Calu3 (cell line): ENCODE measurements at places on chromosomes 7 and 10.
A peak's percentile ranks its signal among the peaks of the same experiment; 100 is the strongest.

DNA sequence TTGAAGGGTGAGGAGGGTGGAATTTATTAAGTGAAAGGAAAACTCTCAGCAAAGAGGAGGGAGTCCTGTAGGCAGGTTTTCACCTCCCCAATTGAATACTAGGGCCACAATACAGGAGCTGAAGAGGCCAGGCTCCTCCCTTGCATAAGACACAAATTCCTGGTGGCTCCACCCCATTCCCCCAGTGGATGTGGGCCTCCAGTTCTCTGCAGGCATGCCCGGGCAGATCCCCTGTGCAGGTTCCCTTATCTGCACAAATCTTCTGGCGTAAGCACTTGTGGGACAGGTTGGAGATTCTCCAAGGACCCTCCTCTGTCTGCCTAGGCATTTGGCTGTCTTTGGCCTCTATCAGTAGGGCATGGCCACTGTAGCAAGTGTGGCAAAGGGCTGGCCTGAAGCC is 847.1 kb upstream of the MBL2 start:
- H3K27me3 ChIP-seq = no peaks in the 10 kb centered on the region
- H3K36me3 ChIP-seq = no peaks in the 10 kb centered on the region
- H3K4me1 ChIP-seq = no peaks in the 10 kb centered on the region
- no peak for DNase-seq
- H3K4me3 ChIP-seq = no peak overlapping the region

DNA sequence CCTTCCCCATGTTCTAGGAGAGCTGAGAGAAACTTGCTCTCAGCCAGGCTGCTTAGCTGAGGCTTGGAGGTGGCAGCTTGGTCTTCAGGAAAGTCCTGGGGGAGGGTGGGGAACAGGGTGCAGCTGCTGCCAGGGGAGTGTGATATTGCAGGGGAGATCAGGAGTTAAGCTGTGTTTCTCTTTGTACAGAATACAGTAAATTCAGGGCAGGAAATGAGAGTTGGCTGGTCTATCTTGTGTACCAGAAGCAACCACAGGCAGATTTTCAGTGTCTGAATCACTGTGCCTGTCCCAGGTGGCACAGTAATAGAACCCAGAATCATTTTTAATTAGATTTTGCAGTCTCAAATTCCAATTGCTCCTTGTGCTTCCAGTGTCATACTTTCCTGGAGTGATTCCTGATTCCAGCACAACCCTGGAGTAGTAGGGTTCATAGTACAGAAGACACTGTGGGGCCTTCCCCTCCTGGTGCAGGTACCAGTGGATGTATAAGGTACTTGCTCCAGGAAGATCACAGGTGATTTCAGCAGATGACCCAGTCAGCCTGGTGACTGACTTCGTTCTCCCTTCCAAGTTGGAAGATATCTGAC is 94.0 kb upstream of the TARP start:
- no peaks in the 10 kb centered on the region for H3K27me3 ChIP-seq
- no peaks in the 10 kb centered on the region for H3K4me1 ChIP-seq
- H3K4me3 ChIP-seq = no peak overlapping the region
- DNase-seq = no peak

GRCh38 chr7:142091961-142092360 is 19.6 kb upstream of the MGAM2 start:
- no peak for DNase-seq
- no peaks in the 10 kb centered on the region for H3K27me3 ChIP-seq
- no peak overlapping the region for H3K27ac ChIP-seq
- H3K4me1 ChIP-seq = peaks cover 15% of the 10 kb centered on the region

DNA sequence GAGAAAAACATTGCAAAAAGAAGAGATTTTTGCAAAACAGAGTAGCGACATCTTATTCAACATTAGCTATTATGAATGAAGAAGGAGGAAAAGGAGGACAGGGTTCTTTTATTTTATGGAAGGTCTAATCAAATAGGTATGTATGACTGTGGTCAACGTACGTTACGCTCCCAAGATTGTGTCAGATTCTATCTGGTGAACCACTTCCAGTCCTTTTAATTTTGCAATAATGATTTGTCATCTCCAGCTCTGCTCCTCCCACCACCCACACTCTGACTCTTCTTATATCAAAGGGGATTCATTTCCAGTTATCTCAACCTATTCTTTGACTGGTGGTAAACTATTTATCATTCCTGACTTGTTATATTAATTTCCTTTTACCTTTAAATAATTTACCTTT is 259.9 kb downstream of the CACNA2D1 start:
- no peak overlapping the region for H3K27ac ChIP-seq
- H3K27me3 ChIP-seq = no peaks in the 10 kb centered on the region
- no peak overlapping the region for H3K4me3 ChIP-seq
- no peaks in the 10 kb centered on the region for H3K4me1 ChIP-seq
- no peak for DNase-seq

- DNase-seq = no peak
- peaks cover 5% of the 10 kb centered on the region for H3K36me3 ChIP-seq
- H3K27ac ChIP-seq = no peak overlapping the region
- peaks cover 8% of the 10 kb centered on the region for H3K4me1 ChIP-seq
- H3K27me3 ChIP-seq = peaks cover 50% of the 10 kb centered on the region
Observed at GRCh38 chr10:70629338-70629737, 26.8 kb upstream of the PRF1 start.

DNA sequence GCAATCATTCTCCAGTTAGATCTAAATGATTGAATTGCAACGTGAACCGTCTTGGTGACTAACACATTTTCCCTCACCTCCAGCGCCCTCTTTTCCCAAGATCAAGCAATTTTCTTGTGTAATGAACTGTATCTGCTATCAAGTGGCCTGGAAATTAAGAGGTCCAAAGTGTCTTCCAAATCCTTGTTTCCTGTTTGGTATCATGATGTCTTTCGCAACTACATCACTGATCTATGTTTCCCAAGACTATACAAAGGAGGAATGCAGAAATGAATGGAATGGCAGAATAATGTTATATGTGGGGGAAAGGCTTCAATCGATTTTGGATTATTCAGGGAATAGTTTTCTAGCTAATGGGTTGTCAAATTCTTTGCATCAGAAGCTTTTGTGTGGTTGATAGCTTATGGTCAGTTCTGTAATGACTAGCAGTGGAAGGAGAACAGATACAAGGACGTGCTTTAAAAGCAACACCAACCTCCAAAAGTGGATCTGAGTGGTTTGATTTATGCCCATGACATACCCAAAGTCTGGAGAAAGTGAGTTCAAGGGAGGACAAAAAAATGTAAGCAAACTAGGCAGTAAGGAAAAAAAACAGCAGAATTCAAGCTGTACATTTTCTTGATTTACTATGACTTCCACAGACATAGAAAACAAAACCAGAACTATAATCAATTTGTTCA is 14.6 kb upstream of the ZEB1 start:
- H3K27ac ChIP-seq = no peak overlapping the region
- no peaks in the 10 kb centered on the region for H3K27me3 ChIP-seq
- H3K4me3 ChIP-seq = no peak overlapping the region
- no peak for DNase-seq
- H3K4me1 ChIP-seq = no peaks in the 10 kb centered on the region

GRCh38 chr10:98636921-98637329 is 190.2 kb upstream of the HPS1 start:
- H3K4me3 ChIP-seq = no peak overlapping the region
- no peaks in the 10 kb centered on the region for H3K36me3 ChIP-seq
- no peaks in the 10 kb centered on the region for H3K4me1 ChIP-seq
- no peak overlapping the region for H3K27ac ChIP-seq
- no peak for DNase-seq
- H3K27me3 ChIP-seq = no peaks in the 10 kb centered on the region

GRCh38 chr10:111996103-111996502 is 187.5 kb downstream of the GPAM start:
- H3K4me1 ChIP-seq = no peaks in the 10 kb centered on the region
- DNase-seq = no peak
- H3K27ac ChIP-seq = no peak overlapping the region
- no peaks in the 10 kb centered on the region for H3K36me3 ChIP-seq

- H3K36me3 ChIP-seq = no peaks in the 10 kb centered on the region
- no peak overlapping the region for H3K27ac ChIP-seq
- H3K27me3 ChIP-seq = no peaks in the 10 kb centered on the region
- DNase-seq = no peak
- no peak overlapping the region for H3K4me3 ChIP-seq
Observed at GRCh38 chr7:89760690-89761089, 393.6 kb upstream of the STEAP1 start.

DNA sequence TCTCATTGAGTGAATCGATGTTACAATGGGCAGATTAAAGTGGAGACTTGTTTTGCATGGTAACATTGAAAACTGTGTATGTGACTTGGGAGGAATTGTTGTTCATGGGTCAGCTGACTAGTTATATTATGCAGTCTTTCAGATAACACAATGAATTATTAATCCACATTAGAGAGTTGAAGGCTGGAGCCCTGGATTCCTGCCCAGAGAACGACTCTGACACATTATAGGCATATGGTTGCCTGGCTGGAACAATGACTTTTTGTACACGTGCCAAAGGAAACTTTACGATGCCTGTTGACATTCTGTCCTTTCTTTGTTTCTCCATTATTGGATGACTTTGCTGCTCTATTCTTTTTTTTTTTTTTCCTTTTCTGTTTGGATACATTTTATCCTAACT is 52.3 kb upstream of the TMEM229A start:
- H3K36me3 ChIP-seq = peaks cover 8% of the 10 kb centered on the region
- no peak overlapping the region for H3K4me3 ChIP-seq
- peak; percentile 76 for DNase-seq
- peaks cover 40% of the 10 kb centered on the region for H3K4me1 ChIP-seq

GRCh38 chr7:71780282-71780681 is 631.9 kb downstream of the CALN1 start:
- H3K27me3 ChIP-seq = no peaks in the 10 kb centered on the region
- H3K36me3 ChIP-seq = no peaks in the 10 kb centered on the region
- DNase-seq = no peak
- no peaks in the 10 kb centered on the region for H3K4me1 ChIP-seq

- H3K27ac ChIP-seq = no peak overlapping the region
- no peak for DNase-seq
- no peaks in the 10 kb centered on the region for H3K4me1 ChIP-seq
- no peaks in the 10 kb centered on the region for H3K36me3 ChIP-seq
Observed at GRCh38 chr10:4100380-4100779, 315.4 kb upstream of the KLF6 start.

DNA sequence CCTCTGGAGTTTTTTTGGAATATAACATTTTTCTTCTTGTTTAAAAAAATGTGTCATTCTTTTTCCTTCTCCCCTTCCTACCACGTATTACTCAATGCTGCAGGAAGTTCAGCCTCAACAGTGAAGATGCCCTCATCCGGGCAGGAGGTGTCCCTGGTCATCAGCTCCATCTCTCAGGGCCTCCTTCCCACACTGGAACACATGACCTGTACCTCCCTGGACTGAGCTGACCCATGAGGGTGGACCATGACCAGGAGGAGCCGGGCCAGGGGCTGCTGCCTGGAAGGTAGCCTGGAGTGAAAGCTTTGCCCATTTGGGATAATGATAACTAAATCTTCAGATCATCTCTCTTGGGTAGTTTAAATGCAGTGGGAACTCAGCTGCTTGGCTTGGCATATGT is 316.5 kb upstream of the ZMIZ1 start:
- DNase-seq = no peak
- H3K27ac ChIP-seq = no peak overlapping the region
- peaks cover 22% of the 10 kb centered on the region for H3K4me1 ChIP-seq
- H3K36me3 ChIP-seq = peaks cover 5% of the 10 kb centered on the region
- no peak overlapping the region for H3K4me3 ChIP-seq

DNA sequence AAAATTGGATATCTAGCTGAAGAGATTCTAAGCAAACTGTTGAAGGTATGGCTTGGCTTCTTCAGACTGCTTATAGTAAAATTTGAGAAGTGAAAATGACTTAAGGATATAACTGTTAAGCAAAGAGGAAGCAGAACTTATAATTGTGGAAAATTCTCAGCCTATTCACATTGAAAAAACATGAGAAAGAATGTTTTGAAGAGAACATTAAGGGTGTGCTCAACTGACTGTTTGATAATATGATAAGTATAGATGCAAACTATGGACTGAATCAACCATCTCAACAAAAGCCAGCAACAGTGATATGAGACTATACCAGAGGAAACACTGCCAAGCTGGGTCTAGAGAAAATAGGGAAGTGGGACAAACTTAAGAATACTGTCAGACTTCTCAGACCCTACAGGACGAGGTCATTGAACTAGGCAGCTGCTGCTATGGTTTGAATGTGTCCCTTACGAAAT is 133.1 kb upstream of the PPP1R3A start:
- no peak overlapping the region for H3K27ac ChIP-seq
- DNase-seq = no peak
- no peaks in the 10 kb centered on the region for H3K36me3 ChIP-seq
- no peak overlapping the region for H3K4me3 ChIP-seq

DNA sequence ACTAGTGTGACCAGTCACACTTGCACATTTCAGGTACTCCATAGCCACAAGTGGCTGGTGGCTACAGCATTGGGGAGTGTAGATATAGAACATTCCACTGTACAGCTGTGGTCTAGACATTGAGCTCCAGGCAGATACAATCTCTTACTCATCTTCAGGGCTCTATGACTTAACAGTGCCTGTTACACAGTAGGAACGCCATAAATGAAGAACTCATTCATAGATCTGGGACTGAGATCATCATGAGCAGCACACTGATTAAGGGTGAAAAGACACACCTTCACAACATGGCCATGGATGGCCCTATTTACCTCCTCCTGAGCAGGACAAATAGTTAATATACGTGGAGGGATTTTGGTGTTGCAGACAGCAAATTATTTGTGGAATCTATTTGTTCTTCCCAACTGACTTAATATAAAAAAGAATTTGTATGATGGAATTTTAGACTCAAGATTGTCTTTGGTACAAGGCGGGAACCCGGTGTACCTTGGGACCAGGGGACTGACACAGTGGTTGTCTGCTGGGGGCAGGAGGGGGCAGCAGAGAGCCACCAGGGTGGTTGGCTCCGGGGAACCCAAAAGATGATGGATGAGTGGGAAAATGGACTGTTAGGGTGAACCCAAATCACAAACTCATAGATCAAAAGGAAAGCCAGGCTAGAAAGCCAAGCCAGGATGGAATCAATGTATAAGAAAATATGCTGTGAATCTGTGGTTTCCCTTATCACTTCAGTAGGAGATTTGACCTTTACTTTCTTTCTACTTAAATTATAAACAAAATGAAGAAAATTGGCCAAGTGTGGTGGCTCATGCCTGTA is 24.3 kb upstream of the CPA2 start:
- no peaks in the 10 kb centered on the region for H3K36me3 ChIP-seq
- no peaks in the 10 kb centered on the region for H3K4me1 ChIP-seq
- H3K27ac ChIP-seq = no peak overlapping the region
- DNase-seq = peak; percentile 77
- no peak overlapping the region for H3K4me3 ChIP-seq
